NCI-H524 (cell line): ENCODE measurements at places on chromosomes 12 and 14.

GRCh38 chr12:101115326-101115725 lies 94.7 kb downstream of the SLC5A8 start:
- no peak for DNase-seq

DNA sequence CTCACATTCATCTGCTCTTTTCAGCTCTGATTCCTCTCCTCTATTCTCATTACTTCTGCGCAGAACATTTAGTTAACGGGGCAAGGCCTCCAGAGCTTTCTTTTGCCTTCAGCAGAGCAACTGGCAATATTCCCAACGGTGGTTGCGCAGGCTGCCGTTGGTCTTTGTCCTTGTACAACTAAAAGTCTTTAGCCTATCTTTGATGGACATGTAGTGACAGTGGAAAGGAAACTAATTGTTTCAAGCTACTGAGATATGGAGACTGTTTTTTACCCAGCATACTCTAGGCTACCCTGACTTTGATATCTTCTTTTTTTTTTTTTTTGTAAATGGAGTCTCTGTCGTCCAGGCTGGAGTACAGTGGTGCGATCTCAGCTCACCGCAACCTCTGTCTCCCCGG lies 12.6 kb downstream of the R3HDM2 start:
- no peak for DNase-seq

GRCh38 chr12:116160231-116160630 lies 117.3 kb downstream of the MED13L start:
- no peak for DNase-seq

DNA sequence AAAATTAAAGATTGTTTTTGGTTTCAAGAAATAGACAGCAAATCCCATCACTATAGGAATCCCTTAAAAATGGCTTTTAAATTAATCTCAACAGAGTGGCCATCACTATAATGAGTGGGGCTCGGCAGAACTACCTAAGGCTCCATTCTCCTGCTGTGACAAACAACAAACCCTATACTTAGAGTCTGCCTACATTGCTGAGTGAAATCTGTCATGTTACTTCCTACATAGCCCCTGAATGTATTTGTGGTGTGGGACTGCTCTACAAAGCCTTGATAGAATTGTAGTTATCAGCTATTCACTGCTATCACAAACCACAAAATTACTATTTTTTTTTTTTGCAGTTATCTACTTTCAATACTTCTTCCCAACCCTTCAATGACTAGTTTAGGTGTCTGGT lies 538.7 kb upstream of the ATXN7L3B start:
- DNase-seq: no peak

DNA sequence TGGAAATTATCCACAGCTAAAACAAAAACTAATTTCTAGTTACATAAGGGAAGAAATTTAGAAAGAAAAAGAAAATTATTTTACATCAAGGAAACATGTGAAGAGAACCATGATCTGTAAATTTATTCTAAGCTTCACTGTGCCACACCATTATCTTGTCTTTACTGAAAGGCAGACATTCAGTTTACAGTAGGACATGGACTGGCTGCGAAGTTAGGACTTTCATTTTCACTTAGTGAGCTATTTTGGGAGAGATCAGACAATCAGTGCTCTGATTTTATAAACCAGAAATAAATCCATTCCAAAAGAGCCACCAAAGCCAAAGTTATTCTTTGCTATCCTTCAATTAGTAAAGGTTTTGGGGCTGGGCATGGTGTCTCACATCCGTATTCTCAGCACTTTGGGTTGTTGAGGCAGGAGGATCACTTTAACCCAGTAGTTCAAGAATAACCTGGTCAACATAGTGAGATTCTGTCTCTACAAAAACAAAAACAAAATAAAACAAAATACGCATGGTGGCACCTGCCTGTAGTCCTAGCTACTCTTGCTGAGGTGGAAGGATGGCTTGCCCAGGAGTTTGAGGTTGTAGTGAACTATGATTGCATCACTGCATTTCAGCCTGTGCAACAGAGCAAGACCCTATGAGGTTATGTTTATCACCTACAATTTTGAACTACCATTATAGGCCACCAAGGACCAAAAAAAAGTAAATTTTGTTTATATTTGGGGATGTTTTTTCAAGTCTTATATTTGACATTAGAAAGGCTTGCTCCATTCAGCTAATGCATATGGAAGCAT lies 1084.8 kb upstream of the ATXN7L3B start:
- DNase-seq: no peak

GRCh38 chr14:40188006-40188405 lies 755.8 kb upstream of the FBXO33 start:
- no peak for DNase-seq

- DNase-seq: no peak
Measured at GRCh38 chr12:58224536-58225105, 283.3 kb downstream of the ATP23 start.

GRCh38 chr14:101731187-101732080 lies 30.1 kb upstream of the PPP2R5C start:
- DNase-seq: peak; percentile 83

DNA sequence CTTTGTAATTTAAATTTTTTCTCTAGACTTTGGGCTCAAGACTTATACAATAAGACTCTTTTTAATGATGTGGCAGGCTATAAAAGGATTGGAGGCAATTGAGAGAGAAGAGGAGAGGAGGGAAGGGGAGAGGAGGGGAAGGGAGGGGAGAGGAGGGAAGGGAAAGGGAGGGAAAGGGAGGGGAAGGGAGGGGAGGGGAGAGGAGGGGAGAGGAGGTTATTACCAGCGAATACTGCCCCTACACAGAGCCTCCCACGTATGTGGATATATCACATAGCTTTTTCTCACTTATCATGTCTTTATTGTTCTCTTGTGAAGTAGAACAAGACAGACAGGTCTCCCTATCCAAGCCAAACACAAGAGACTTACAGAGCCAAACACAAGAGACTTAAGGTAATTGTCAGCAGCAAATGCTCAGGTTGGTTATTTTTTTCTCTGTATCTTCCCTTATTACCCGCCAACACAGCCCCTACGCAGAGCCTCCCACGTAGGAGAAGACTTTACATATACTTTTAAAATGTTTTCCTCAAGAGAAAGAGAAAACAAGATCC lies 63.1 kb downstream of the DRAM1 start:
- DNase-seq: no peak

- no peak for DNase-seq
Measured at GRCh38 chr12:106704081-106704480, 70.4 kb upstream of the RIC8B start.

GRCh38 chr12:85673921-85674420 lies 162.2 kb downstream of the RASSF9 start:
- no peak for DNase-seq

GRCh38 chr14:95943699-95944098 lies 67.1 kb downstream of the TUNAR start:
- DNase-seq: peak; percentile 75

DNA sequence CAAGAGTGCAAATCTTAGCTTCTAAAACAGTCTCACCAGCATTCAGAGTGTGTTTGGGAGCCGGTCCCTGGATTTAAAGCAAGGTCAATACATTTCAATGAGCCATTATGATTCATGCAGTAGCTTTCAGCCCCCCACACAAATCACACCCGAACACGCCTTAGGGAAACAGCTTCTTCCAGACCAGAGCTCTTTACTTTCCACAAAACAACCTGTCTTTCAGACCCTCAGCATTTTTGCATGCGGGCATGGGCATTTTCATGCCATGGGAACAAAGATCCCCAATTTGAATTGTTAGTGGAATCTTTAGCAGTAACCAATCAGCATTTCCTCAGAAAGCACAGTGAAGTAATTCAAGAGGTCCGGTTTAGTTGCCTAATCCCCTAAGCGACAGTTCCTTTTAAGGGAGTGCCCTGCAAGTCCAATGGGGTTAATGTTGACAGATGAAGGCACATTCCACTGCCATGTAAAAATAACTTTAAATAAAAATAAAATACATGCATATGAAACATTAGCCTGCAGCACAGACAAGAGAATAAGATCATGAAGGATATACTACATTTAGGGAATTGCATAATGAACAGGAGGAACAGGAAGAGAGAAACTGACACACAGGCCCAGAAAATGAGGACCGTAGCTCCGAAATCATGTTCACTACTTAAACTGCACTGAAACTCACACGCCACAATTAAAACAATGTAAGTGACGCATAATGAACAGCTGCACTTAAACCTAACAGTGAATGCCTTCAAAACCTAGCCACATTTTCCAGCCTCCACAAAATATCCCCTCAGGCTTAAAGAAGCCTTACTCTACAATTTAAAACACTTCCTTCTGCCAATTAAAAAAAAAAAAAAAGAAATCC lies 4.0 kb downstream of the VPS37B start:
- DNase-seq: no peak

DNA sequence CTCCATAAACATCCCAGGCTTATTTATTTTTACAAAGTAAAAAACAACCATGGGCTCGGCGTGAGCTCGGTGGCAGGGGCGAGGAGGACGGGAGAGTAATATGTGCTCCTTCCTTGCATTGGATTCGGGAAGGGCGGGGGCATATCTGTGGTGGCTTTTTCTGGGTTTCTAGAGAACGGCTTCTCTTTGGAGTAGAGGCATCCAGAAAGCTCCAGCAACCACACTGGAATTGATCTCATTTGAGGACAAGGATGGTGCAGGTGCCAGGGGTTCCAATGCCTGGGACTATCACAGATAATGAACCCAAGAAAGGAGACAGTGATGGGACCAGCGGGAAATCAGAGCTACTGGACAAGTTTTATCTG lies 18.9 kb downstream of the ADGRD1 start:
- no peak for DNase-seq

- peak; percentile 40 for DNase-seq
Measured at GRCh38 chr12:7042842-7043241, 17.7 kb upstream of the C1S start.

DNA sequence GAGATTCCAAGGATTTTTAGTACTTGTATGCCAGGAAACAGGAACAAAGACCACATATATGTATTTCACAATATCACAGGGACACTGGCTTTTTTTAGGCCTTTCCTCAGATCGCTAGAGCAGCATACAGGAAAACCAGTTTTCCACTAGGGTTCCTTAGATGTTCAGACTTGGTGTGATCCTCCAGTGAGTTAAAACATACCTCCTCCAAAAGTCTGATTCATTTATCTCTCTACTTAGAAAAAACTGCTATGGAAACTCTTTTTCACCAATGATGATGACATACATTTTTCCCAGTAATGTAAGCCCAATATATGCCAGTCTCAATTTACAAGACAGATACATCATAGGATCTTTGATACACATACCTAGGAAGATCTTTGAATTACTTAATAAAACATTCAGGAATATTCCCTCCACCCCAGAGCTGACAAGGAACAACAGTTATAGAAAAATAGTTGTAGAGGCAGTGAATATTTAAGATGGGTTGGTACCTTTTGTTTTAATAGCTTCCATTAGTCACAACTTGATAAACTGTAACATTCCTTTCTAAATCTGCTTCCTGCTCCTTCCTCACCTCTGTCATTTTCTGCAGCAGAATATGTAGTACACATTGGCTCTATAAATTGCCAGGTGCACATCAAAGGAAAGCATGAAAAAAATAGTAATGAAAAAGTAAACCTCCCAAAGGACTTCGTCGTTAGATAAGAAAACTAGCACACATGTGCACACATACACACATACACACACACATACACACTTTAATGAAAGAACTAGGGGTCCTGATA lies 27.5 kb downstream of the BCAT1 start:
- DNase-seq: no peak

DNA sequence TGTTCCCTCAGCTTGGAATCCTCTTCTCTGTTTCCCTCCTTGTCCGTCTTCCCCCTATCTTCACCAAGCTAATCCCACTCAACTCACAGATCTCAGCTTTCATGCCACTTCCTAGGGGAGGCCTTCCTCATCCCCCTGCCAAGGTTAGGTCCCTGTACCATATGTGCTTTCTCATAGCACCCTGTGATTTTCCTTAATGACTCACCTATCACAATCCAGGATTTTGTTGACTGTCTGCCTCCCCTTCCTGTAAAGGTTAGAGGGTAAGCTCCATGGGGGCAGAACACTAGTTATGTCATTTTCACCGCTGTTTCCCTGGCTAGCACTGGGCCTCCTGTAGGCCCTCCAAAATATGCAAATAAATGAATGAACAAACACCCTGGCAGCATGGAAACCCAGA lies 57.6 kb downstream of the CRADD start:
- DNase-seq: peak; percentile 60

- no peak for DNase-seq
Measured at GRCh38 chr12:102896067-102896466, 21.0 kb downstream of the PAH start.

DNA sequence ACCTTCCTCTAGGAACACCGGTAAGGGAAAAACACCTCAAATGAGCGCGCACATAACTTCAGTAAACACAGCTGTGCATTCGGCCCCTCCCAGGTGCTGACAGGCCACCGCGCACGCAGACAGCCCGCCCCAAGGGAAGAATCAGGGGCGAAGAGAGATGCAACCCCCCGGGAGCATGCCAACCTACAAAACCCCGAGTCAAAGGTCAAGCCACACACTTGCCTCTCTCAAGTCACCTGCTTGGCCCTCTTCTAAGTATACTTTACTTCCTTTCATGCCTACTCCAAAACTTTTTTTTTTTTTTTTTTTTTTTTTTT lies 2.3 kb upstream of the CYP46A1 start:
- no peak for DNase-seq
